ENCODE measurements at places on chromosomes 4 and X. TPM values are rescaled to one million over a fixed set of nuclear protein-coding genes. Genes with fewer than 3 reads are reported as not detected.

The SPACA5 gene
- not detected for total RNA-seq

The XAGE1B gene
- not detected for total RNA-seq

The TMEM154 gene
- total RNA-seq = 1.3 TPM

GRCh38 chr4:145066063-145066501 lies 31.9 kb downstream of the ANAPC10 start:
- peak; percentile 5 for DNase-seq

GRCh38 chr4:110787109-110787508 lies 164.2 kb upstream of the PITX2 start:
- no peak for DNase-seq

GRCh38 chr4:120348948-120349347 lies 282.3 kb upstream of the MAD2L1 start:
- DNase-seq = no peak

GRCh38 chr4:37481547-37482122 lies 204.5 kb downstream of the RELL1 start:
- DNase-seq = no peak

GRCh38 chr4:158259955-158260575 lies 49.8 kb downstream of the TMEM144 start:
- DNase-seq = no peak

DNA sequence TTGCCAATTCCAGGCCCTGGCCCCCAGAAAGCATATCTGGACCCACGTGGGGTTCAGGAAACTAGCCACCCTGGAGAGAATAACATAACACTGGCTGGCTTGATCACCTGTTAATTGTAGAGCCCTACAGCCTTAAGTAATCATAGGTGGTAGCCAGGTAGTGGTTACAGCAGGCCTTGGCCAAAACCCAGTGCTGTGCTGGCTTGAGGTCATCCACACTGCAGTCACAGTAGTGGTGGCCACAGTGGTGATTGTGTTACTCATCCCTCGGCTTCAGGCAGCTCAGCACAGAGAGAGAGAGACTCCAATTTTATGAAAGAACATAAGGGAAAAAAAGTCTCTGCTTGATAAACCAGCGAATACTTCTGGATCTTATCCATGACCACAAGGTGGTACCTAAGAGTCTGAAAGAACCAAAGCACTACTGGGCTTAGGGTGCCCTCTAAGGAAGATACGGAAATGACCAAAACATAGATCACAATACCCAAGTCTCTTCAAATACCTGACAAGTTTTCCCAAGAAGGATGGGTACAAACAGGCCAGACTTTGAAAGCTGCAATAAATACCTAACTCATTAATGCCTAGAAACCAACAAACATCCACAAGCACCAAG lies 46.6 kb upstream of the CDX4 start:
- DNase-seq = no peak

DNA sequence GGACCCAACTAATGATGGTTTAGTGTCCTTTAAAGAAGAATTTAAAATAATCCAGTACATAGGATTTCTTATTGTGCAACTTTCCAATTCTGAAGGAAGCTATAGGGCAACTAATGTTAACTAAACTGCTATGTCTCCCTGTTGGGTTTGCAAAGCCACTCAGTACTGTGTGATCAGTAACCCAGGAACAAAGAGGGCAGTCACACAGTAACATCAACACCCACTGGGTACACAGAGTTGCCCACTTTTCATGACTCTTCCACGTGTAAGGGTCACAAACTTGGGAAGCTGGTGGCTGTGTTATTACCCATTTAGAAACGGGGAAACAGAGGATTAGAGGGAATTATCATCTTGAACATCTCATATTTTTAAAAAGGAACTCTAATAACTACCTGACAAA lies 555.0 kb upstream of the DIPK2B start:
- DNase-seq = no peak

DNA sequence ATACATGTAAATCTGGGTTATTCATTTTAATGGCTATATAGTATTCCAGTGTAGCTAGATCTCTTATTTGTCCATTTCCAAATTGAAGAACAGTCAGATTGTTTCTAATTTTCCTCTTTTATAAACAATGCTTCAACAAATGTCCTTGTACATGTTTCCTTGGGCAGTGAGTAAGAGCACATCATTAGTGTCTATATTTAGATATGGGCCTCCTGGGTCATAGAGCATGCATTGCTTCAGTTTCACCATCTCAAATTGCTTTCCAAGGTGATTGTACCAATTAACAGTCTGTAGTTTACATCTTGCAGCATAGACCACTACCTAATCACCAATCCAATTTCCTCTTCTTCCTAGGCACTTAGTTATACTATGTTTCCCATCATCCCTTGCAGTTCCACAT lies 13.4 kb downstream of the PHKA2 start:
- DNase-seq = no peak

All from H4 (cell line).